Right ventricle myocardium inferior (tissue), 1 donor: ENCODE measurements at places on chromosomes 6 and 20.

GRCh38 chr6:48134246-48134645 lies 23.2 kb upstream of the PTCHD4 start:
- no peak for DNase-seq

DNA sequence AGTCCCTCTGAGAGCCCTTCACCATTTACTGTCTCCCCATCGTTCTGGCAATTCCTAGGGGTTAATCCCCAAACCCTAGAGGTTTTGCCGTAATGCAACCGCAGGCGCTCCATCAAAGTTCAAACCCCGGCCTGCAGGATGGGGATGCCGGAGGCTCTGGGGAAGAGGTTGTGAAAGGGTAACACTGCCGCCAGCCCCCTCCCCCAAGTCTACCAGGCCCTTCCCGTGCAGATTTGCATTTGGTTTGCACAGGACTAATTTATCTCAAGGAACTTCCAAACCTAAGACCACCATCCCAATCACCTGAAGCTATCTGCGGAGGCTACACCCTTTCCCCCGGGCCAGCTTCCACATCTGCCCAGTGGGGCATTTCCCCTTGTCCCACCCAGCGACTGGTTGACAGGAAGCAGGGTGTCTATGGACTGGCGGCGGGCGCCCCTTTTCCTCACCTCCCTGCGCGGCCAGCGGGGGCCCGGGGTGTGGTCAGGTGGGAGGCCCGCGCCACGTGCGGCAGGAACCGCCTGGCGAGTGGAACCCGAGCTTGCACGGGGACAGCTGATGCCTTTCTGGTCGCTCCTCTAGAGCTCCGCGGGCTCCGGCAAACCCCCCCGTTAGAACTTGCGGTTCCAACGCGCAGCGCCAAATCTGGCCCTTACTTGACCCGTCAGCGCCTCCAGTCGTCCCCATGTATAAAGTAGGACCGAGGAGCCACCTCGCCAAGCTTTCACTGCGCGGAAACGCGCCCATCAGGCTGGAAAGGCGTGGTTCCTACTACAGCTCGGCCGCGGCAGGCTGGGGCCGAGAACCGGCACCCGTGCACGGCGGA lies 9.4 kb upstream of the SLC4A11 start:
- DNase-seq: peak; percentile 64

GRCh38 chr6:133526436-133526835 lies 285.3 kb downstream of the EYA4 start:
- DNase-seq: no peak

- no peak for DNase-seq
Observed at GRCh38 chr6:16533210-16533609, 228.1 kb downstream of the ATXN1 start.

- no peak for DNase-seq
Observed at GRCh38 chr6:16649241-16649640, 112.0 kb downstream of the ATXN1 start.

DNA sequence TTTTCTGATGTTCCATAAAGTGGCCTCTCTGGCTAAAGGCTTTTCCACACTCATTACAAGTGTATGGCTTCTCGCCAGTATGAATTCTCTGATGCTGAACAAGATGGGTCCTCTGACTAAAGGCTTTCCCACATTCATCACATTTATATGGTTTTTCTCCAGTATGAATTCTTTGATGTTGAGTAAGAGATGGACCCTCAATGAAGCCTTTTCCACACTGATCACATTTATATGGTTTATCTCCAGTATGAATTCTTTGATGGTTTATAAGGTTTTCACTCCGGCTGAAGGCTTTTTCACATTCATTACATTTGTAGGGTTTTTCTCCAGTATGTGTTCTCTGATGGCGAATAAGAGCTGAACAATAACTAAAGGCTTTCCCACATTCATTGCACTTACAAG lies 20.4 kb downstream of the ZNF184 start:
- no peak for DNase-seq

DNA sequence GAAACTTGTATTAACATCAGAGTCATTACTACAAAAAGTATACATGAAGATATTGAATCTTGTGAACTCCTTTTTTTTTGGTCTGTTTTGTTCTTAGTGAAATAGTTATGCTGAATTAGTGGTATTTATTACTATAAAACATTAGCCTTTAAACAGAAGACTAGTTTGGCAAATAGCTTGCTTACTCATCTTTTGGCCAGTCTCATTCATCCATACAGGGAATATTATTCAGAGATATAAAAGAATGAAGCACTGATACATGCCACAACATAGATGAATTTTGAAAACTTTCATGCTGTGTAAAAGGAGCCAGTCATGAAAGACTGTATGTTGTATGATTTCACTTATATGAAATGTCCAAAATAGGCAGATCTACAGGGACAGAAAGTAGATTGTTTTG lies 205.9 kb downstream of the ZFAND3 start:
- no peak for DNase-seq

GRCh38 chr6:45661661-45662060 lies 283.9 kb upstream of the SUPT3H start:
- no peak for DNase-seq

GRCh38 chr6:13813621-13814175 lies 659 bp downstream of the MCUR1 start:
- DNase-seq: peak; percentile 91

DNA sequence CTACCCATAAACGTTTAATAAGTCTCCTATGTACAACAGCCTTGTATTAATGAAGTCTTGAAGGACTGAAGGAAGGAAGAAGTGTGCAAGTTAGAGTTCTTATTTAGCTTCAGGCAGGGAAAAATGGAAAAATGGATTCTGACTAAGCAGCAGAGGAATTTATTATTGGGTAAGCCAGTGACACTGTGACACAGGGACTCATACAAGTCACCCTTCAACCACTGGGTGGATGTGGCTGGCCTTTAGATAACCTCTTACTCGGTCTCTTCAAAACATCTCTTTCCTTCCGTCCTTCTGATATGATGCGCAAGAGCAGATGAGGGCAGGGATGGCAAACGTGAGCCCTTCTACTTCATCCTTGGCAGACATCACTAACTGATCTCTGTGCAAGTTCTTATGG lies 145.6 kb downstream of the DHX35 start:
- no peak for DNase-seq

DNA sequence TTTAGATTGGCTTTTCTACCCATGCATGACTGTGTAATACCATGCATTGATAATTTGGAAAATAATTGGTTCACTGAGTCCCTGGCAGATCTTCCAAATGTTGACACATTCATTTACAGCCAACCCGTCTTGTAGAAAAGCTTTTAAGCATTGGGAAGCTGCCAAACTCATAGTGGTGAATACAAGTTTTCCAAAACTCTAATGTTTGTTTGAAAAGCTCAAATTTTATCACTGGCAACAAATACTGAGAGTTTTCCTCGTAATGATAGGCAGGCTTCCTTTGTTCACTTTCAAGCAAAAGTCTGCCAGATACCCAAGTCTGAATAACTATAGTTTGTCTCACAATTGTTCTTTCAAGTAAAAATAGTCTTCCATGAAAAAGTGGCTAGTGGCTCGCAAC lies 143.0 kb downstream of the FIG4 start:
- DNase-seq: no peak

GRCh38 chr6:71406865-71407860 lies 118.6 kb downstream of the OGFRL1 start:
- no peak for DNase-seq

DNA sequence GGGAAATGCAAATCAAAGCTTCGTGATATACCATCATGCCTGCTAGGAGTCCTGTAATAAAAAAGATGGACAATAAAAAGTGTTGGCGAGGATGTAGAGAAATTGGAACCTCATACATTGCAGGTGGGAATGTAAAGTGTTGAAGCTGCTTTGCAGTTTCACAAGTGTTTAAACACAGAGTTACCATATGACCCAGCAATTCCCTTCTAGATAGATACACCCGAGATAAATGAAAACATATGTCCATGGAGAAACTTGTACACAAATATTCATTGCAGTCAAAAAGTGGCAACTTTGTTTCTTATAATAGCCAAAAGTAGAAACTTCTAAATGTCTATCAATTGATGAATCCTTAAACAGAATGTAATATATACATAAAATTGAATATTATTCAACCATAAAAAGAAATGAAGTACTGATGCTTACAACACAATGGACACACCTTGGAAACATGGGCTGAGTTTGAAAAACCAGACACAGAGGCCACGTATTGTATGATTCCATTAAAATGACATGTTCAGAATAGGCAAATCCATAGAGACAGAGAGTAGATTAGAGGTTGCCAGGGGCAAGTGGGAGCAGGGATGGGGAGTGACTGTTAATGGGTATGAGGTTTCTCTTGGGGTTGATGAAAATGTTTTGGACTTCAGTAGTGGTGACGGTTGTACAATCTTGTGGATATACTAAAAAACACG lies 20.8 kb upstream of the ERVFRD-1 start:
- DNase-seq: no peak
